EH (cell line): ENCODE measurements at places on chromosomes 1 and 21.

GRCh38 chr1:157091186-157091585 is 8.4 kb downstream of the ETV3L start:
- no peak for DNase-seq

DNA sequence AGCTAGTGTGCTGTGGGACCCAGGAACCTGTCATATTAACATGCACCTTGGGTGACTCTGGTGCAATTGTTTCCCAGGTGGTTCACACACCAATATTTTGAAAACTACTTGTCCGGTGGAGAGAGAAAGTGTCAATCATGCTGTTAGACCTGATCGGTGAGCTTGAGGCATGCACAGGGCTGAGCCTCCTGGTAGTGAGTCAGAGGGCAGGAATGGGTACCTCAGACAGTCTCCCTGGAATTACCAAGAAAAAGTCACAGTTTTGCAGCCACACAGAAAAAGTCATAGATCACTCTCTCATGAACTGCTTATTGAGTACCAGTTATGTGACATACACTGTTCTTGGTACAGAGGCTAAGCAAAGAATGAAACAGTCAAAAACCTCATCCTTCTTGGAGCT is 140.1 kb upstream of the NFIA start:
- no peak for DNase-seq

GRCh38 chr1:10870493-10871096 is 74.1 kb upstream of the CASZ1 start:
- DNase-seq, result no peak

DNA sequence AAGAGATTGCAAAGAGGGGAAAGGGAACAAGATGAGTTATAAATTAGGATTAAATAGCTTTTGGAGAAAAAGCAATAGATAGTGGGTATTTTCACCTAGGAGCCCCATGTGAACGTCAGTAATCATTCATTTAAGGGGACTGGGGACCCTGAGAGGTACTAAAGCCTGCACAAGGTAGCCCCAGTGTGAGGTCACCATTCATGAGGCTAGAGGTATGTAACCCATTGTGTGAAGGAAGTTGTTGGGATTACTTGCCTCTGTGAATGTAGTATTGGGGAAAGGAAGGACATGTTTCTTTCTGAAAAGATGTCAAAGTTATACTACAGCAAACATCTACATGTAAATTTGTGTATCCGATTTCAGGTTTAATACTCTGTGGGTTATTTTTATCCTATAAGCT is 276.8 kb downstream of the TBX15 start:
- no peak for DNase-seq

- no peak for DNase-seq
These were observed 58.9 kb downstream of the TEX35 start for GRCh38 chr1:178571807-178572206.

DNA sequence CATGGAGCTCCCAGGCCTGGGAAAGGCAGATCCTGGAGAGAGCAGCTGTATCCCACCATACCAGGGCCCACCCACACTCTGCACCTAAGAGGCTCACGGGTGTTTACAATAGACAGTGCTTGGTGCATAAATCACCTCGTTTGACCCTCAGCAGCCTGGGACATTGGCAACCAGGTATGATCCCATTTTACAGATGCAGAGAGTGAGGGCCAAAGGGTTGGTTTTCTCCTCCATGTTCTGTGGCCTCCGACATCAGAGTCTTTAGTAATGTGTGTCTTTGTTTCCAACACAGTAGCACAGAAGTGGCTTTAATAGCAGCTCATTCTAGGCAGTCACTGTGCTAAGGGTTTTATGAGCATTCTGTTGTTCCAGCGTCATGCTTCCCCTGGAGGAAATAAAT is 176.5 kb downstream of the KAZN start:
- DNase-seq, result no peak

- DNase-seq, result no peak
These were observed 241.8 kb downstream of the TTLL7 start for GRCh38 chr1:83756984-83757717.

DNA sequence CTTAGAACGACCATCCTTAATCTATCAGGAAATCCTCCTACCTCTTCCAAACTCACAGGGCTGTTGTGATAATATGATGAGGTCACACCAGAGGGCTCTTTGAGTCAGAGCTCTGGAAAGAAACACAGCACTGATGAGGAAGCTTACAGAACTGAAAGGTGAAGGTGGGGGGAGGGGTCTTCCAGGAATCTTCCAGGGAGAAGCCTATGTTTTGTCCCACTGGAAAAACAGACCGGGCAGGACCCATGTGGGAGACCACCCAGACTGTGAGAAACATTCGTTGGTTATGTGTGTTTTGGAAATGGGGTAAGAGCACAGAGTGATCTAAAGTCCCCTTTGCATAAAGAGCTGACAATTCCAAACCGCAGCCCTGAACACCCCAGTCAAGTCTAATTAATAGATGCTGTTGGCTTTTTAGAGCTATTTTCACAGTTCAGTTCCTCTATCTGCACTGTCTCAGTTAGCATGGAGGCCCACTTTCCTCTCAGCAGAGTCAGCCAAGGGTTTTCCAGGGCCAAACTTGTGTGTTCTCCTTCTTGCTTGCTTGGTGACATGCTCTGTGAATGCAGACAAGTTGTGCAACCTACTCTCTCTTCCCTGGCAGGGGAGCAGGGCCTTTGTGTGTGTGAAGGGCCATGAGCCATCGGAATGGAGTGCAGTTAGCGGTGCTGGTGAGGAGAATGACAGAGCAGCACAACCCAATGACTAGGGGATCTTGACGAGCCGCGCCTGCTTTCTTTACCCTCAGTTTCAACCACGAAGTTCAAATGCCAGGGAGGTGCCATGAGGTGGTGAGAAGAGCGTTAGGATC is 12.3 kb downstream of the PHLDA3 start:
- peak; percentile 98 for DNase-seq

DNA sequence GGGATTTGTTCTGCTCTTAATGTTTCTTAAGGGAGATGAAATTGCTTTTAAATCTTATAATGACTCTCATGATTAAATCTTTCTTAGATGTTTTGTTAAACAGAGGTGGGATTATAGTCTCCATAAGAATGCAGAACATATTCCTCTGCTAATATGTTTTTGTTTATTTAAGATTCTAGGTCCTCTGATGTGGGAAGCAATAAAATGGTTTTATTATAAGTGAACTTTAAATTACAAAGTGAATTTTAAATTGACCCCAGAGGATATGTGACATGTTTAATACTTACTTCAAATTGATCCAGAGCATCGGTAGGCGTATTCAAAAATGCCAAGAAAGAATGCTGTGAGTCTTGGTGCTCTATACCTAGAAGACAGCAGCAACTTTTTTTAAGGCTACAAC is 129.4 kb downstream of the COQ8A start:
- DNase-seq, result no peak

- DNase-seq, result no peak
These were observed 10.5 kb upstream of the MCOLN3 start for GRCh38 chr1:85058786-85059185.

- peak; percentile 91 for DNase-seq
These were observed 153.2 kb downstream of the TGFB2 start for GRCh38 chr1:218498056-218498938.

GRCh38 chr1:229111703-229112319 is 159.1 kb upstream of the RAB4A start:
- DNase-seq, result no peak

- DNase-seq, result peak; percentile 18
These were observed 114.7 kb downstream of the PBX1 start for GRCh38 chr1:164673584-164674214.

DNA sequence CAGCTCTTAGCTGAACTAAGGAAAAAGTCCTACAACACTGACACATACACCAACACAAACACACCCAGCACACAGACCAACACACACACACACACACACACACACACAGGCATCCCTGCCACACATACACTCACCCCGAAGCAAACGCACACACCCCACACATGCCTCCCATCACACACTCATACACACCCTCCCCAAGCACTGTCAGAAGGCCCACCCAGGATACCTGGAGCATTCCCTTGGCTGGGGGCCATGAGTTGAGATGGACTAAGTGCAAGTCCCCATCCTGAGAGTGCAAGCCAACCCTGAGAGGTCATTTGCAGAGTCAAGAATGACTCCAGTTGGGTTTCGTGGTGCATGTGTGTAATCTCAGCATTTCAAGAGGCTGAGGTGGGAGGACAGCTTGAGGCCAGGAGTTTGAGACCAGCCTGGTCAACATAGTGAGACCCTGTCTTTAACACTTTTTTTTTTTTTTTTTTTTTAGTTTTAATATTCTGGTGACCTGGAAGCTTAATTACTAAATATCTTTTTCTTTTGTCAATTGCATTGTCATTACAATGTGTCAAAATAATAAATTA is 117.3 kb downstream of the RHOU start:
- DNase-seq, result no peak

DNA sequence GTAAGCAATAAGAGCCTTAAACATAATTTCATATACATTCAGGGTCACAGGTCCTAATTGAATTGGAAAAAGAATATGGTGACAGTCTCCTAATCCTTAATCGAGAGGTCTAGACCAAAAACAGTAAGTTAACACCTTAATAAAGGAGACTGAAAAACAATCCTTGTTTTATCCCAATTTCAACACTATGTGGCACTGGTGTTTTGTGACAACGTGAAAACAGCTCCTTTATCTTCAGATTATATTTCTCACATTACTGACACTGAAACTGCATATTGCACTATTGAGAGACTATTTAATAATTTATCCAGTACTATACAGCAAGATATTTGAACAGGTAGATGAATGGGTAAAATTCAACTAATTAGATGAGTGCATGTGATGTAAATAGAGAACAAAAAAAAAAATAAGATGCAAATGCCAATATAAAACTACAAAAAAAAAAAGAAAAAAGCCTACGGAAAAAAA is 34.1 kb downstream of the TP53BP2 start:
- DNase-seq, result peak; percentile 59

DNA sequence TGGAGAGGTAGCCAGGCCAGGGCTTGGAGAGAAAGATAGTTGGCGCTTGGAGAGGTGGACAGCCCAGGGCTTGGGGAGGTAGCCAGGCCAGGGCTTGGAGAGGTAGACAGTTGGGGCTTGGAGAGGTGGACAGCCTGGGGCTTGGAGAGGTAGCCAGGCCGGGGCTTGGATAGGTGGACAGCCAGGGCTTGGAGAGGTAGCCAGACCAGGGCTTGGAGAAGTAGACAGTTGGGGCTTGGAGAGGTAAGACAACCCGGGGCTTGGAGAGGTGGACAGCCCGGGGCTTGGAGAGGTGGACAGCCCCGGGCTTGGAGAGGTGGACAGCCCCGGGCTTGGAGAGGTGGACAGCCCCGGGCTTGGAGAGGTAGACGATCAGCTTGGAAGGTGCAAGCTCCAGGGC is 7.7 kb downstream of the LSS start:
- DNase-seq, result no peak

- DNase-seq, result peak; percentile 83
These were observed 48.5 kb upstream of the SLC25A33 start for GRCh38 chr1:9490605-9491339.

GRCh38 chr1:234584926-234585325 is 25.1 kb downstream of the IRF2BP2 start:
- DNase-seq, result no peak

DNA sequence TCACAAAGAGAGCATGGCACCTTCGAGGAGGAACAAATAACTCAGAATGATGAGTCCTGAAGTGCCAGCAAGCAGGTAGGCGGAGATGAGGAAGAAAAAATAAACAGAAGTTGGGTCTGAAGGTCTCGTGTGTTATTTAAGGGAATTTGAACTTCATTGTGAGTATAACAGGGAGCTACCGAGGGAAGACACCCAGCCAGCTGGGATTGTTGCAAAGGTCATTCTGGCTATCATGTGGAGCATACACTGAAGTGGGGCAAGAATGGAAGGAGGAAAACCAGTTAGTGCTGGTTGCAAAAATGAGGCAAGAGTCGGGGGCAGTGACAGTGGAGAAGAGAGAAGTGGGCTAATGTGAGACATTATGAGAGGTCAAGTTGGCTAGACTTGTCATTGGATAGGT is 53.6 kb upstream of the RAP1A start:
- DNase-seq, result peak; percentile 31

GRCh38 chr1:96973605-96974004 is 252.0 kb downstream of the PTBP2 start:
- DNase-seq, result peak; percentile 64

DNA sequence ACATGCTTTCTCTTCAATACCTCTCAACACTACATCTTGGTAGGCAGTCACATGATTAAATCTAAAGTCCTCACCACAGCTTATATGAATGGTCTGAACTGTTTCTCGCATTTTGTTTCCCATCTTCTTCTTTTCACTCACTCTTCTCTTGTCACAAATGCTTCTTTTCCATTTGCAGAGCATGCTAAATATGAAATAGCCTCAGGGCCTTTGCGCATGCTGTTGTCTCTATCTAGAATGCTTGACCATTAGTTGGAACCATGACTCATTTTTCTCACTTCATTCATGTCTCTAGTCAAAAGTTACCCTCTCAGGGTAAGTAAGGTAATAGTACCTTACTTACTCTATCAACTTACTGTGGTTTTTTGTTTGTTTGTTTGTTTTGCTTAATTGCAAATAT is 239.7 kb downstream of the PTPRC start:
- DNase-seq, result no peak

DNA sequence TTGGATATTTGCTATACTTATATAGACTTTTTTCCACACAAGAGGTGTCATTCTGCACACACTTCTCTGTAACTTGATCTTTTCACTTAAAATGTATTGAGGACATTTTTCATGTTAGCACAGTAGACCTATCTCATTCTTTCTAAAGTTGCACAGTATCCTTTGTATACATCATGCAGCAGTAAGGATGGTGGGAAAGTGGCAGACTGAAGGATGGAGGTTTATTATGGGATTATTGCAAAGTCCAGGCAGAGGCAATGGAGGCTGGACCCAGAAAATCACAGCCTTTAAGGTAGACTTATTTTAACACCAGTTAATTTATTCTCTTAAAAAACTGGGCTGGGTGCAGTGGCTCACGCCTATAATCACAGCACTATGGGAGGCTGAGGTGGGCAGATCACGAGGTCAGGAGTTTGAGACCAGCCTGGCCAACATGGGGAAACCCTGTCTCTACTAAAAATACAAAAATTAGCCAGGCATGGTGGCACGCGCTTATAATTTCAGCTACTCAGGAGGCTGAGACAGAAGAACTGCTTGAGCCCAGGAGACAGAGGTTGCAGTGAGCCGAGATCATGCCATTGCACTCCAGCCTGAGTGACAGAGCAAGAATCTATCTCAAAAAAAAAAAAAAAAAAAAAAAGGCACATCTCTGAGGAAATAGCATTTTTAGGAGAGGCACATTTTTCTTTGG is 25.8 kb downstream of the SLAMF1 start:
- DNase-seq, result no peak

GRCh38 chr1:19974822-19975416 is 4.5 kb downstream of the PLA2G2A start:
- peak; percentile 75 for DNase-seq

- no peak for DNase-seq
These were observed 5.1 kb downstream of the PARP1 start for GRCh38 chr1:226402739-226403165.

GRCh38 chr1:155166051-155166470 is 7.0 kb downstream of the KRTCAP2 start:
- DNase-seq, result no peak

- no peak for DNase-seq
These were observed 6.3 kb upstream of the ATP1B1 start for GRCh38 chr1:169100208-169100607.
